CD4-positive, alpha-beta T cell treated with Interleukin-12 subunit alpha and Interleukin-12 subunit beta, for 1 hour (primary cell): ENCODE measurements at places on chromosomes 12 and 14.

DNA sequence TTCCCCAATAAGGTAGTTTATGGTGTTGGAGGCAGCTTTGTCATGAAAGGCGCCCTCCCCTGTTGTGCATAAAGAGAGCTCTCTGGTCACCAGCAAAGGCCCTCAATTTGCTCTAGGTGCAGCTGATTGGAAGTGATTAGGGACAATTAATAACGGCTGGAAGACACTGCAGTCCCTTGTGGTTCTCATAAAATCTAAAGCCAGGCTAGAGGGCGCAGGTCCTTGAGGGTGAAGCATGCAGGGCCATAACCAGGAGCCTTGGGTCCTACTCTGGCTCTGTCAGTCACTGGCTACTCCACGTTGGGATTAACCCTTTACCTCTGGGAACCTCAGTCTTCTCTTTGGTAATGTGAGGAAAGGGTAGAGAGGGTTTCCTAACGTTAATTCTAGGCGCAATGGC, 1.9 kb downstream of the DAAM1 start:
- DNase-seq, result no peak

DNA sequence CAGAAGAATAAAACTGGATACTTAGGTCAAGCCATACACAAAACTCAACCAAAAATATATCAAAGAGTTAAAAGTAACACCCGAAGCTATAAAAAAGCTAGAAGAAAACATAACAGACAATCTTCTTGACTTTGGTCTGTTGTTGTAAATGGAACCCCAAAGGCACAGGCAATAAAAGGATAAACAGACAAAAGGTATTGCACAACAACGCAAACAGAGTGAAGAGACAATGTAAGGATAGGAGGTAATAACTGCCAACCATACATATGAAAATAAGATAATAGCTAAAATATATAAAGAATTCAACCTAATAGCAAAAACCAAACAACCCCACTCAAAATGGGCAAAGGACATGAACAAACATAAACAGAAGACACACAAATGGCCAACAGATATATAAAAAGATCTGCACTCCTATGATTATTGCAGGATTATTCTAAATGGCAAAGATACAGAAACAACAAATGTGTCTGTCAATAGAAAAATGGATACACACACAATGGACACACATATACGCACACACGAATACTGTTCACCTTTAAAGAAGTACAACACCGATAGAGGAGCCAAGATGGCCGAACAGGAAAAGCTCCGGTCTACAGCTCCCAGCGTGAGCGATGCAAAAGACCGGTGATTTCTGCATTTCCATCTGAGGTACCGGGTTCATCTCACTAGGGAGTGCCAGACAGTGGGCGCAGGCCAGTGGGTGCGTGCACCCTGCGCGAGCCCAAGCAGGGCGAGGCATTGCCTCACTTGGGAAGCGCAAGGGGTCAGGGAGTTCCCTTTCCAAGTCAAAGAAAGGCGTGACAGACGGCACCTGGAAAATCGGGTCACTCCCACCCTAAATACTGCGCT, 1137.1 kb downstream of the FSCB start:
- no peak for DNase-seq

DNA sequence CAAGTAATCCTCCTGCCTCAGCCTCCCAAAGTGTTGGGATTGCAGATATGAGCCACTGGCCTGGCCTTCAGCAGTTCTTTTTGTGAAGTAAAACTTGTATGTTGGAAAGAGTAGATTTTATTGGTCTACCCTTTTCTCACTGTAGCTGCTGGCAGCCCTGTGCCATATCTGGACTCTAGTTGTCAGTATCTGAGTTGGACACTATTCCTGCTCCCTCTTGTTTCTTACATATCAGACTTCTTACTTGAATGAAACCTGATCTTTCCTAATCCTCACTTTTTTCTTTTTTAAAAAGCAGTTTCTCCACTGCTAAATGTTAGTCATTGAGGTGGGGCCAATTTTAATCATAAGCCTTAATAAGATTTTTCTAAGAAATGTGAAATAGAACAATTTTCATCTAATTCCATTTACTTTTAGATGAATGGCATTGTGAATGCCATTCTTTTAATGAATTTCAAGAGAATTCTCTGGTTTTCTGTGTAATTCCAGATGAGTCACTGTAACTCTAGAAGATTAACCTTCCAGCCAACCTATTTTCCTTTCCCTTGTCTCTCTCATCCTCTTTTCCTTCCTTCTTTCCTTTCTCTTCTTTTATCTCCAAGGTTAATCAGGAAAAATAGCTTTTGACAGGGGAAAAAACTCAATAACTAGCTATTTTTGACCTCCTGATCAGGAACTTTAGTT, 88.7 kb downstream of the APAF1 start:
- DNase-seq, result no peak

GRCh38 chr14:76715101-76715500, 46.2 kb upstream of the VASH1 start:
- no peak for DNase-seq

- DNase-seq, result no peak
Measured at GRCh38 chr12:25208554-25208953, 13.5 kb downstream of the ETFRF1 start.

GRCh38 chr14:37437490-37437889, 157.6 kb downstream of the FOXA1 start:
- no peak for DNase-seq

DNA sequence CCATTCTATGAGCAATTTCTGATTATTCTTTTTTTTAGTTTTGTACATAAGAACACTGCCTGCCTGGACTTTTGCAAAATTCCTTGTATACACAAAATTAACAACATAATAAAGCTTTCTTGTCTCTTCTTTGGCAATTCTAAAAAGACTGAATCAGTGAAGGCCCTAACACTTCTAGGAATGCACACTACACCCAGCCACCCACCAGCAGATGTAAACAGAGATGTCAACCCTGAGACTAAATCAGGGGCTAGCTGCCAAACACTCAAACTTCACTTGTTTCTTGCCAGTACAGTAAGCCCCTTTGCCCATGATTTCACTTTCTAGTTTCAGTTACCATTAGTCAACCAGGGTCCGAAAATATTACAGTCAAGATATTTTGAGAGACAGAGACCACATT, 15.5 kb downstream of the DCAF5 start:
- no peak for DNase-seq

DNA sequence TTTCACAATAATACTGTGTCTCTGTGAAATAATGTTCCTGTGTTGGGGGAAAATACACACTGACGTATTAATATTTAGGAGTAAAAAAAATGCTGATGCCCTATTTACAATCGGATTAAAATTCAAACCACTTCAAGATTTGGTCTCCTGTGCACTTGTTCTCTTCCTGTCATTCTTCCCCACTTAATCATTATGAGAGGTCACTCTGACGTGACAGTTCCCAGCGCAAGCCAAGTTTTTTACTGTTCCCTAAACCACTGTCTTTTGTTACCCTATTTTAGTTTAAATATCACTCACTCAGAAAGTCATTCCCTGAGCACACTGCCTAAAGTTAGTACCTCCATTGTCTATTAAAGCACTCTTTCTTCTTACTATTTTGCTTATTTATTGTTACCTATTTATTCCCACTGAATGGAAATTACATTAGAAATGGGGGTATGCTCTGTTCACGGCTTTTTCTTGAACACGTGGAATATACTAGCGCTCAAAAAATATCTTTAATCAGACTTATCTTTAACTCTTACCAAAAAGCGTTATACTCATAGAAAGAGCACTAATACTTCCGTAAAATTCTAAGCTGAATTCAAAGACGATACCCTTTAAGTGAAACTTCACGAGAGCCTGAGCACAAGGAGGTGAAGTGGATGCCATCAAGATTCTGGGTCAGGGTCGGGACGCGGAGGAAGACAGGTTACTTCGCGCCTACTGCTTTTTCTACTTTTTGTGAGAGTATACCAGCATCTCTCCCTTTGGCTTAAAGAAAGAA, 670 bp upstream of the PSMA3 start:
- DNase-seq, result no peak

GRCh38 chr12:122054842-122055520, 23.6 kb upstream of the MLXIP start:
- DNase-seq, result no peak
